EL (cell line): ENCODE measurements at places on chromosomes 1 and 21.

DNA sequence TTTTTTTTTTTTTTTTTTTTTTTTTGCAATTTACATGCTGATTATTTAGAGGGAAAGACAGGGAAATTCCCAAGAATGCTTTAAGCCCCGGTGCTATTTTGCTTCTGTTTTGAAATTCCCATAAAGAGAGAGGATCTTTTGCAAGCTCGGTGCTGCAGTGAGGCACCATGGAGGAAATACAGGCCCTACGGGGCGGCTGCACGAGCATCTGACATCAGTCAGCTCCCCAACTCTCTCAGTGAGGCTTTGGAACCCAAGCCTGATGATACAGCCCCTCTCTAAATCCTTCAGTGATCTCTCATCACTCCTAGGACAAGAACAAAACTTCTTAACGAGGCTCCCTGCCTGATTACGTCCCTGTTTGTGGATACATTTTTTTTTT is 791 bp upstream of the CHI3L1 start:
- no peak for DNase-seq

GRCh38 chr1:58927722-58928085 is 143.9 kb upstream of the JUN start:
- no peak for DNase-seq

GRCh38 chr21:40684726-40685125 is 162.2 kb downstream of the DSCAM start:
- no peak for DNase-seq

- no peak for DNase-seq
Measured at GRCh38 chr1:32486463-32487113, 21.7 kb downstream of the ZBTB8B start.

GRCh38 chr1:39901464-39901713 is 328 bp downstream of the MYCL start:
- DNase-seq = peak; percentile 61

DNA sequence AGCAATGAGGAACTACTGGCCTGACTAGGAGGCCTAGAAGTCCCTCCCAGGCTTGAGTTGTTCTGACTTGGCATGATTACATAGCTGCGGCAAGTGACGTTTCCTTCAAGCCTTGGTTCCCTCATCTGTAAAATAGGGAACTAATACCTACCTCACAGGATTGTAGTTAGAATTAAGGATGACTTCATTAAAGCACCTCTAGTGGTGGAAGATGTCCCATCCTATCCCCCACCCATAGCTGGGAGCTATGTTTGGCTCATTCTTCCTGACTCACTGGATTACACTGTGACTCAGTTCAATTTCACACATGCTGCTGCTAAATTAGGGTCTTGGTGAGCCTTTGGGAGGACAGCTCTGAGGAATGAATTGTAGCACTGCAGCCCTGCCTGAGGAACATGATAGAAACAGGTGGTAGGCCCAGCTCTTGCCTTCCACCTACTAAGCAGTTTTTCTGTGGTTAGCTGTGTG is 6.0 kb upstream of the SHISA4 start:
- peak; percentile 90 for DNase-seq

DNA sequence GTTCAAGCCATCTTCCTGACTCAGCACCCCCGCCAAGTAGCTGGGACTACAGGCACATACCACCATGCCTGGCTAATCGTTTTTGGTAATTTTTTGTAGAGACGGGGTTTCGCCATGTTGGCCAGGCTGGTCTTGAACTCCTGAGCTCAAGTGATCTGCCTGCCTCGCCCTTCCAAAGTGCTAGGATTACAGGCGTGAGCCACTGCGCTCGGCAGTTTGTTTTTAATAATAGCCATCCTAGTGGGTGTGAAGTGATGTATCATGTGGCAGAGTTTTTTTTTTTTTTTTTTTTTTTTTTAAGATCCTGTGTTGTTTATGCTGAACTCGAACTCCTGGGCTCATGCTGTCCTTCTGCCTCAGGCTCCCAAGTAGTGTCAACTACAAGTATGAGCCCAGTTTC is 51.8 kb downstream of the SPEN start:
- DNase-seq = no peak
